ENCODE measurements at places on chromosomes 7 and 10.

DNA sequence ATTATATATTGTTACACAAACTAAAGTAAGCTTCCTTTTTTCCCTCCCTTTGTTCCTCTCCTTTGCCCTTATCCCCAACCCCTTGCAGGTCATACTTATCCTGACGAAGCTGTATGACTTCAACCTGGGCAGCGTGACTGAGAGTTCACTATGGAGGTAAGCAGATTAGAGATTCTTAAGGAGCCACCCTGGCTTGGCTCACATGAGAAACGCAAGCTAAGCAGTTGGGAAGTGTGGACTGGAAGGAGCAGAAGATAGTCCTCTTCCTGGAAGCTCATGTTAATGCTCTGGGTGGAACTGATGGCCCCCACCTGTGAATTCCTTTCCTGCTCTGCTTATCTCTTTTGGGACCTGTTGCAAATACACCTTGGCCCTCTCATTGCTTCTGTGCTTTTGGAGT is 201.6 kb downstream of the SORCS3 start:
- DNase-seq = no peak

- no peak for DNase-seq
Measured at GRCh38 chr7:40551685-40552576, 417.1 kb downstream of the SUGCT start.

DNA sequence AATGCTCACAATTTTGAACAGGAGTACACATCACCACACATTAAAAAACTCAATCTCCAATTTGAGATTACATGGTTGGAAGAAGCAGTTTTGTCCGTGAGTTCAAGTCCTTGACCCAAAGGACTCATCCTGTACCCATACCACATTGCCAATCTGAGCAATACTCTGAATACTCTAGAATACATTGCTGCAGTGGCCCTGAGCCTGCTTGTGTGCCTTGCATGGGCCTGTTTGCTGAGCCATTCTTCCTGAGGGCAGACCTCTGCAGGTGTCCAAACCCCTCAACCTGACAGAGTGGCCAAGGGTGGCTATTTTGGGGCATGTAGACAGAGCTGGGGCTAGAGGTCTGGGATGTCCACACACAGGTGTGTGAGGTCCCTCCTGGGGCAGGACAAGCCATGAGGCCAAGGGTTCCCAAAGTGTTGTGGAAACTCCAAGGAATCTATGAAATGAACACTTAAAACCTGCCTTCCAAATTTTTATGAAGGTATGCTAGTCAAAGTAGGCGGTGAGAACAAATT is 15.5 kb downstream of the AGMO start:
- DNase-seq = no peak

GRCh38 chr7:98493030-98493778 is 92.3 kb upstream of the BAIAP2L1 start:
- no peak for DNase-seq

DNA sequence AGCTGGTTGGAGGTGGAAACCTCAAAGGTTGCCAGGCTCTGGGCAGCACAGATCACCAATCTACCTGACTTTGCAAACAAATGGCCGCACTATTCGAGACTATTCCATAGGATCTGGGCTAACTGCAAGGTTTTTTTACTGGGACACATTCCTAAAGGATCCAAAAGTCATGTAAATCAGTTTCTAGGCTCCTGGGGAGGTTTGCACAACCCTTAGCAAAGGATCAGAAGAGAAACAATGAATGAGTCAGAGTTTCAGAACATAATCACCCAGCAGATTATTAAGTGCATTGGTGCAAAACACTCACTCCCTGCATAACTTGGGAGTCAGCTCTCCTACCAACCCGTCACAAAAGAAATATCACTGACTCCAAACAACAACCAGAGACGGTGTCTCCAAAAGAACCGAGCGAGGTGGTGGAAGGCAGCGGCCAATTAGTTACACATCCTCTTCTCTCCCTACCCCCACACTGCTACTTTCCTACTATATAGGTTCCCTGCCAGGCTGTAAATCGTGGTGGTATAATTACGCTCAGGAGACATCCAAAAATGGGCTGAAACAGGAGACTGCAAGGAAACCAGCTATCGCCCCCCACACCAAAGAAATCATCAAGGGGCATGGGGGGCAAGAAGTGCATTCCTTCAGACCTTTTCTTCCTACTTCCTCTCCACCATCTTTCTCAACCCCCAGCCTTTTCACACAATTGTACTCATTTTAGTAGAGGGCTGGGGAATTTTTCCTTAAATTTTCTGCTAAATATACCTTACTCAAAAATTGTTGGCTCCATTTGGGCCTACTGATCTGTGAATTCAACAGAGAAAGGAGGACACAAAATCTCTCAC is 3.2 kb downstream of the UBE2H start:
- no peak for DNase-seq

DNA sequence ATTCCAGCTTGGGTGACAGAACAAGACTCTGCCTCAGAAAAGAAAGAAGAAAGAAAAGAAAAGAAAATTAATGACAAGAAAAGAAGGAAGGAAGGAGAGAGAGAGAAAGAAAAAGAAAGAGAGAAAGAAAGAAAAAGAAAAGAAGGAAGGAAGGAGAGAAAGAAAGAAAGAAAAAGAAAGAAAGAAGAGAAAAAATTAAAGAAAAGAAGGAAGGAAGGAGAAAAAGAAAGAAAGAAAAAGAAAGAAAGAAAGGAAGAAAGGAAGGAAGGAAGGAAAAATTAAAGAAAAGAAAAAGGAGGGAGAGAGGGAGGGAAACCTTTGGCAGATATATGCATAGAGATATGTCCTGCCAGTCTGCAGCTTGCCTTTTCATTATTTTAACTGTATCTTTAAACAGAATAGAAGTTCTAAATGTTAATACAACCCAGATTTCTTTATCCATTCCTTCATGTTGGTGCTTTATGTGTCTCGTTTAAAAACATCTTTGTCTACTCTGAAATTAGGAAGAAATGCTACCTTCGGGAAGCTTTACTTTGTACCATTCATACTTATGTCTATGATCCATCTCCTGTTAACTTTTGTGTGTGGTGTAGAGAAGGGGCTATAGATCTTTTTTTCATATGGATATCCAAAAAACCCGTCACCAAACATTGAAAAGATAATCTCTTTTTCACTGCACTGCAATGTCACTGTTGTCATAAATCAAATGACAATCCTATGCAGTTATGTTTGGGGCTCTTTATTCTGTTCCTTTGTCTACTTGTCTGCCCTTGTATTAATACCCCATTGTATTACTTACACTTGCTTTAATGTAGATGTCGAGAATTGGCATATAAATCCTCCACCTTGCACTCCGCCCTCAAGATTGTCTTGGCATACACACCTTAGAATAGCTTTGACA is 70.8 kb downstream of the VSTM4 start:
- no peak for DNase-seq
